ENCODE measurements at places on chromosomes 1 and 21.

DNA sequence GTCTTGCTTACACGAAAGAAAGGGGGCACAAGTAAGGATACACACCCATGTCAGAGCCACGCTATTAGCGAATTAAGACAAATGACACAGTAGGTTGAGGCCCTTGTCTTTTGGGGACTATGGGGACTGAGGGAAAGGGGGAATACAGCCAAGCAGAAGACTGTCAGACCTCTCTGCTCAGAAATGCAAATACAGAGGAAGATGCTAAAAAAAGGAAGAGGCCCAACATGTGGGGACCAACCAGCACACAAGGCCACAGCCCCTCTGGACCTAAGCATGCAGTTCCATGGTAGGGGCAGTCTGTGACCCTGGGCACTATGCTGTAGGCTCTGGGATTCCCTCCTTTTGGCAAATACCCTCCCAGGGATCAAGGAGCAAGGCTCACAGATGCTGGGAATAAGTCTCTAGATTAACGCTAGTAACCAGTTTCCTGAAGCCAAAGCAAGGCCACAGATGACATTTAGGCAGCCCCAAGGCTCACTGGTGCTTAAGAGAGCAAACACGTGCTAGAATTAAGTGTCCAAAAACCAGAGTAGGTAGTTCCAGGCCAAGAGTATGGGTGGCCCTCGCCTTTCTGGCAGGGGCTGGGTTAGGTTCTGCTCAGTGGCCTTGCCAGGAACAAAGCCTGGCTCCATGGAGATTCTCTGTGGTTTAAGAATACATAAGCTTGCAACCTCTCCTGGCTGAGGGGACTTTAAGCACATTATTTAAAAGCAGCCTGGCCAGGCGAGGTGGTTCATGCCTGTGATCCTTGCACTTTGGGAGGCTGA is 38.2 kb downstream of the RABIF start:
- no peak for DNase-seq

DNA sequence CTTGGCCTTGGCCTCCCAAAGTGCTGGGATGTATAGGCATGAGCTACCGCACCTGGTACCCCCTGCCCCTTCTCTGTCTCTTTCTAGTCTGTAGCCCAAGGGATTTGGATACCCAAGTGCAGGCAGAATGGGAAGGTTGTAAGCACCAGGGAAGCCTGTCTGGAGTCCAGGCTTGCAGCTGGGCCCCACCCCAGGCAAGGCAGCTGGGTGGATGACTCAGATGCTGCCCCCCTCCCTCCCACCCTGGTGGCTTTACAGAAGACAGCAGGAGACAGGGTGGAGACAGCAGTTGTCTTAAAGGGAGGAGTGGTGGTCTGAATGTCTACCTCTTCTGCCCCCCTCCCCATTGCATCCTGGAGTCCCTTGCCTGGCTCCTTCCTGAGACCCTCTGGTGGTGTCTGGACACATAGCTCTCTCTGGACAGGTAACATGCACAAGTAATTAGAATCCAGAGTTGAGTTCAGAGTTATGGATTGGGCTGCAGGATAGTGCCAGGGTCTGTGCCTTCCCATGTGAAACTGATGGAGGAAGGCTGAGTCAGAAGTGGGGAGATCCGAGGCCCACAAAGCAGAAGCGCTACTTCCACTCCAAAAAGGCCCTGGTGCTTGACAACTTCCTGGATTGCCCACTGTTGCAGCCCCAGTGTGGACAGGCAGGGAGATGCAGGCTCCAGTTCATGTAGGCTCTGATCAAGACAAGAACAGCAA is 5.1 kb downstream of the LMNA start:
- no peak for DNase-seq

- DNase-seq, result no peak
Measured at GRCh38 chr1:61790837-61791236, 48.6 kb downstream of the PATJ start.

DNA sequence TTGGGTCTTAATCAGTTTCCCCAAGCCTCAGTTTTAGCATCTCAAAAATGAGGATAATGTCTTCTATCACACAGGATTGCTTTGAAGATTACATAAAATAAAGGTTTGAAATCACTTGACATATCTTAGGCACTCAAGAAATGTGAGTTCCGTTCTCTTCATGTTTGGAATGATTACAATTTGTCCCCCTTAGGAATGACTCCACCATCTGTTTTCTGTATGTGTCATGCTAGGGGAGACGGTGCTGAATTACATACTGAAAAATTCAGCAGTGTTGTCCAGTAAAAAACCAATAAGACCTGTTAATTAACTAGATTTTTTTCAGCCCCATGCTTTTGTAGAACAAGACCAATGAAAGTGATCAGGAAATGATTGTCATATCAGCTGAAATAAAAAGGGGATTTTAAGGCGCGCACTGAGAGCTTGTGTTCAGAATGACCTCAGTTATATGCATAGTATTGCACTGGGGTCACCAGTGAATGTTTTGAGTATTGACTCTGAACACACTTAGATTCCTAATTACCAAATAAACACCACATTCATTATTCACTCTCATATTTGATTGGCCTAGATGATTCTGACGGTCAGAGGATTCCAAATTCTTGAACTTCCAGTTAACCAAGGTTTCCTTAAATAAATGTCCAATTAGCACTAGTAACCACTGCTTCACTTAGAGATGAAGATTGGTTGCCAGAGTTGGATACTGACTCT is 114.5 kb upstream of the KCNK2 start:
- no peak for DNase-seq

DNA sequence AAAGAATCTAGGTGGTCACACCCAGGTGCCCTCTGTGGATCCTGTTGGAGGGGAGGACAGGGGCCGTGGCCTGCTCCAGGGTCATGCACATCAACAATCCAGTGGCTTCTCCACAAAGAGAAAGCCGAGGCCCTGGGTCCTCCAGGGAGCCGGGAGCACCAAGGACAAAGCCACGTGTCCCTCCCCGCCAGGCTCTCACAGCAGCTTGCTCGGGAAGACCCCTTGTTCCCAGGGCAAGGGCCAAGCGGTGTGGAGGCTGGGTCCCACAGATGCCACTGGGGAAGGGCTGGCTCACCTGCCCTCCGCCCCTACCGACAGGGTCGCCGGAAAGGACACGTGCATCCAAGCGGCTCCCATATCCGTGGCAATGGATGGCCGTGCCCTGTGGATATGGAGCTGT is 192.9 kb upstream of the VAMP3 start:
- DNase-seq, result no peak

- no peak for DNase-seq
Measured at GRCh38 chr21:44255511-44255981, 6.2 kb downstream of the DNMT3L start.

DNA sequence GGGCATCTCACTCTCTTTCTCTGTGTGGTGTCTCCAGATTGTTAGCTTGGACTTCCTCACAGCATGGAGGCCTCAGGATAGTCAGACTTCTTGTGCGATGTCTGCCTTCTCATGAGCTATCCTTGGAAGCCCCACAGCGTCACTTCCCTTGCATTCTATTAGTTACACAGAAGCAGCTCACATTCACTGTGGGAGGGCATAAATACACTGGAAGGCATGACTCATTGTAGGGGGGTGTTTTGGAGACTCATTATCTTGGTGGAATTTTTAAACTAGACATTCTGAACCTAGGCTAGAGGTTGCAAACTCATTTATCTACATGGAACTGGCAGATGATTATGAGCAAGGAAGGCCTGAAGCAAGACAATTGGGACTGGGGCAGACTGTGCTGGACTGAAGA is 21.4 kb upstream of the FASLG start:
- DNase-seq, result peak; percentile 72

DNA sequence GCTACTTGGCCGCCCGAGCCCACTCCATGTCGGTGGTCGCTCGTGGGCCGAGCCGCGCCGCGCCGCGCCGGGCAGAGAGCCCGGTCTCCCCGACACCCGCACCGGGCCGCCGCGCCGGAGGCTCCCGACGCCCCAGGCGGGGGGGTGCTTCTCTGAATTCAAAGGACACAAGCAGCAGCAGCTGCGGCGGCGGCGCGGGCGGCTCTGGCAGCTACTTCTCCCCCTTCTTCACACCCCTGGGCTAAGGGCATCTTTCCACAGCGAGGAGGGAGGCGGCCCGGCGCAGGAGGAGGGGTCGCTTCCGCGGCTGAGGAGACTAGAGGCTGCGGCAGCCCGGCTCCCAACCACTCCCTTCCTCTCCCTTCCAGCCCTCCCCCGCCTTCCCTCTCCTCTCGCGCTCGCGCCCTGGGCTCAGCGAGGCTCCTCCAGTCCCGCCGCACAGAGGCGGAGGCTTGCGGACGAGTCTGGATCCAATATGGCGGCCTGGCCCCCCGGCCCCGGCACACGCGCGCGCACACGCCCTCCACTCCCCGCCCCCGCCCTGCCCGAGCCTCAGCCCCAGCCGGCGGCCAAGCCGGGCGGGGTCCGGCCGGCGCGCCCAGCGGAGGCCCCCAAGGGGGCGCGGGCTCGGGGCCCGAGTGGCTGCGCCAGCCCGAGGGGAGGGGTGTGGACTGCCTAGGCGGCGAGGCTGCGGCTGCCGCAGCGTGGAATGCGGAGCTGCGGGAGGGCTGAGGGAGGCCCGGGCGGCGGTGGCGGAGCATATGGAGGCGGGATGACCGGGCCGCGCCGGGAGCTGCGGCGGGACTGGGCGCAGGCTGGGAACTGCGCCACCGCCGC is at the start of gene CDC42BPA:
Gene CDC42BPA, minus strand, starts transcription at position 477 of the 837 bp plus-strand sequence. CDS start 1,310 bp downstream, outside the sequence.
- peak; percentile 70 for DNase-seq

DNA sequence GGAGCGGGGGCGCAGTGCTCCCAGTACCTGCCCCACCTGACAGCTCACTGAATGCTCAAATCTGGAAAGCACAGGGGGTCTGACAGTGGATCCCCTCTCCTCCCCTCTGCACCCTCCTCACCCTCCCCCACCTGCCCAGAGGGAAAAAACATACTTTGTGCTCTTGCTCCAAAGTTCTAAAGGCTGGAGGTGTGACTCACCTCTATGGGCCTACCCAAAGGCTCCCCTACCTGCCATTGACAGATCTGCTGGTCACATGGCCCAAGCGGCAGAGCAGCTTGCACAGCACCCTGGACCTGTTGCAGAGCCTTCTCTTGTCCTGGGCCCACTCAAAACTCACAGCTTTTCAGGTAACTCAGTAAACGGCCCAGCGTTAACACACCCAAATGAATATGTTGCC is 55.7 kb downstream of the ADSS2 start:
- DNase-seq, result no peak
